ENCODE measurements at places on chromosomes 3 and 15.

- no peak for DNase-seq
These were observed 38.7 kb downstream of the HSPBAP1 start for GRCh38 chr3:122754929-122755328.

DNA sequence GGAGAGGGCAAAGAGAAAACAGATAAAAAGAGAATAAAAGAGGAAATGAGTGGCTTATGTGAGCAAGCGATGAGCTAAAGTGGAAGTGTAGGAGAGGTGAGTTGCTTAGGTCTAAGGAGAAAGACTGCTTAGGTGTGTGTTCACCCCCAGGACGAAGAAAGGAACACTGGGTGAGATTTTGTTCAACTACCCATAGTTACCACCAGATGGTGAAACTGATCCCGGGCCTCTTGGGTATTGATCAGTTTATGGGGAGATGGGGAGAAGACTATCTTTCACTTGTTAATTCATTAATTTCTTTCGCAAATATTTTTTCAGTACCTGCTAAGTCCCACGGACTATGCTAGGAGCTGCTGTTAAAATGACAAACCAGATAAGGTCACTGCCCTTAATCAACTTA is 33.9 kb downstream of the GAP43 start:
- no peak for DNase-seq

- no peak for DNase-seq
These were observed 607 bp upstream of the PPP1R14D start for GRCh38 chr15:40829115-40829514.

- DNase-seq, result no peak
These were observed 175.6 kb downstream of the MTHFS start for GRCh38 chr15:79721256-79721655.

GRCh38 chr3:100984308-100984707 is 8.9 kb downstream of the ABI3BP start:
- DNase-seq, result no peak

- DNase-seq, result no peak
These were observed 47.0 kb upstream of the USP3 start for GRCh38 chr15:63457379-63457778.

Data from GF-D8 (cell line).